Iris pigment epithelial cell (primary cell): ENCODE measurements at places on chromosomes 2 and 18.

GRCh38 chr2:9106338-9107167 lies 100.1 kb upstream of the ASAP2 start:
- no peak for DNase-seq

DNA sequence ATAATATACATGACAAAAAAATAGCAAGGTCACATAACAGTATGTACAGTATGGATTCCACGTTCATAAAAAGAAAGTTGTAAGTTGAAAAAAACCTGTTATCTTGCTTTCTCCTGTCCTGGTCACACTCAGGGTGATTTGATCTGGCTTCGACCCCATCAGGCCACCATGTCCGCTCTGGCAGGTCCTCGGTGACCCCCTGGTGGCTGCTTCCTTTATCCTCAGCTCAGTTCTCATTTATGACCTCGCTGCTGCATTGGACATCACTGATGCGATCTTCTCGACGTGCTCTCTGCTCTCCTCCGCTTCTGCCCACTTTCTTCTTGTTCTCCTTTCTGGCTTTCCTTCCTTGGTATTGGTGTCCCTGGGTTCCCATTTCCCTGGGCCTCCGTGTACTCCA lies 29.7 kb downstream of the DGKD start:
- no peak for DNase-seq

DNA sequence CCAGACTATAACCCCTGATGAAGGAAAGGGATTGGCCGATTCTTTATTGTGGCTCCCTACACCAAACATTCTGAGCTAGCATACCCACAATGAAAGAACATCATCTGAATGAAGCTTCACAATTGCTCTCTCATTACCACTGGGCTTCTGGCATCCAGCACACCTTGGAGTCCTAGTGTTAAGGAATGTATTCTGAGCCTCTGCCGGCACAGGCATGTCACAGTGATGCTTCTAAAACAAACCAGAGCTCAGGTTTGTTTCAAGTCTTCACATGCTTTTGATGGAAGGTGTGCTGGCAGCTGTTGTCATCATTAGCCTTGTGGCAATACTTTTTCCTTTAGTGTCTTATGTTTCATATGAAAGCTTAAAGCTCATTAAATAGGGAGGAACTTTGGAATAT lies 76.3 kb upstream of the RBBP8 start:
- no peak for DNase-seq

- no peak for DNase-seq
These were observed 494 bp upstream of the ROCK1 start for GRCh38 chr18:21112140-21112473.

GRCh38 chr2:79082987-79083386 lies 4.8 kb downstream of the REG1B start:
- no peak for DNase-seq
